8988T (cell line): ENCODE measurements at places on chromosomes 11 and 22.
A peak's percentile ranks its signal among the peaks of the same experiment; 100 is the strongest.

DNA sequence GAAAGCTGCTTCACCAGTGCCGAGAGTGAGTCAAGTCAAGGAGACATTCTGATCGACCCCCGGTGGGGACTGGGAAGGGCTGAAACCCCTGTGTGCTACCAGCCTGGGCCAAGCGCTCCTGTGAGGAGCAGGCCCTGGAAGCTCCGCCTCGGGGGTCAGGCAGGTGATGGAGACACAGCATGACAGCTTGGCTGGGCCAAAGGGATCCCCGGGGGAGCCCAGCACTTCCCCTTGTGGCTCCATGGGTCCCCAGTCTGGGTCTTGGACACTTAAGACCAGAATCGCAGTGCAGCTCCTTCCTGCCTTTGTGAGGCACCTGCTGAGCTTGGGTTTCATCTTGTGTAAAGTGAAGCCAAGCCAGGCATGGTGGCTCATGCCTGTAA lies 89.2 kb downstream of the MORC2 start:
- no peak for DNase-seq

GRCh38 chr11:19419021-19419750 lies 178.4 kb upstream of the E2F8 start:
- no peak for DNase-seq

GRCh38 chr11:121214861-121215260 lies 77.7 kb upstream of the SC5D start:
- DNase-seq = no peak

GRCh38 chr11:3121416-3121815 lies 43.7 kb downstream of the OSBPL5 start:
- DNase-seq = peak; percentile 4

DNA sequence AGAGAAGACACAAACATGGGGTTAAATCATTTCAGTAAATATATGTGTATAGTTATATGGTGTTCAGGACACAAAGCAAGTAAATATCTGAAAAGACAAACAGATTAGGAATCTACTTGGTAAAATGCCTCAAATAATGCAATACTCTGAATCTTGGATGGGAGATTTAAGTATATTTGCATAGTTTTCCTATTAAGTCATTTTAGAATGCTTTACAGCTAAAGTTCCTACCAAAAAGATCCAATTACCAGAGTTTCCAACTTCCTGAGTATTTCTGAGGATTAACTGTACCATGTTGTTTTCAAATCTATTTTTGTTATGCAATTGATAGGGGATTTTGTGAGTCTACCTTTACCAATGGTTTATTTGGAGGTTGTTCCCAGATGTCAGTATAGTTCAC lies 424.4 kb upstream of the CCDC179 start:
- no peak for DNase-seq

DNA sequence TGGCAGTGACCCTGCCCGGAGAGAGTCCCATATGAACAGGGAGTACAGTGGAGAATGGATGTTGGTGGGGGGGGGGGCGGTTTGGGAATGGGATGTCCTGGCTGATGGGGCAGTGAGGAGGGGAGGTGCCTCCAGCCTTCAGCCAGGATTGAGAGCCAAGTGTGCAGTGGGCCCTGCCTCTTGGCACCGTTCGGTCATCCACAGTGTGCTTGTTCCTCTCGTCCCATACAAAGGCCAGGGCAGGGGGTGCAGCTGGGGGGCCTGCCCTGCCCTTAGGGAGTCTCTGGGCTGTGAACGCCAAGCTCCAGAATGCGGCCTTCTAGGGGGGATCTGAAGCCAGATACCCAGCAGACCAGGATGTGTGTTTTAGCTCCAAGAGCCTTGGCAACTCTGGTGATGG lies 34.0 kb downstream of the KCNC1 start:
- DNase-seq = no peak

GRCh38 chr11:72832301-72833082 lies 18.3 kb downstream of the ATG16L2 start:
- no peak for DNase-seq
